ENCODE measurements at places on chromosomes 3 and 15.

- DNase-seq, result no peak
Measured at GRCh38 chr3:140424211-140424610, 253.7 kb upstream of the TRIM42 start.

GRCh38 chr3:145939431-145939830 is 221.6 kb downstream of the PLOD2 start:
- no peak for DNase-seq

GRCh38 chr3:64717411-64717810 is 29.6 kb upstream of the ADAMTS9 start:
- no peak for DNase-seq

GRCh38 chr3:63922491-63923199 is 10.5 kb upstream of the SCAANT1 start:
- DNase-seq, result no peak

DNA sequence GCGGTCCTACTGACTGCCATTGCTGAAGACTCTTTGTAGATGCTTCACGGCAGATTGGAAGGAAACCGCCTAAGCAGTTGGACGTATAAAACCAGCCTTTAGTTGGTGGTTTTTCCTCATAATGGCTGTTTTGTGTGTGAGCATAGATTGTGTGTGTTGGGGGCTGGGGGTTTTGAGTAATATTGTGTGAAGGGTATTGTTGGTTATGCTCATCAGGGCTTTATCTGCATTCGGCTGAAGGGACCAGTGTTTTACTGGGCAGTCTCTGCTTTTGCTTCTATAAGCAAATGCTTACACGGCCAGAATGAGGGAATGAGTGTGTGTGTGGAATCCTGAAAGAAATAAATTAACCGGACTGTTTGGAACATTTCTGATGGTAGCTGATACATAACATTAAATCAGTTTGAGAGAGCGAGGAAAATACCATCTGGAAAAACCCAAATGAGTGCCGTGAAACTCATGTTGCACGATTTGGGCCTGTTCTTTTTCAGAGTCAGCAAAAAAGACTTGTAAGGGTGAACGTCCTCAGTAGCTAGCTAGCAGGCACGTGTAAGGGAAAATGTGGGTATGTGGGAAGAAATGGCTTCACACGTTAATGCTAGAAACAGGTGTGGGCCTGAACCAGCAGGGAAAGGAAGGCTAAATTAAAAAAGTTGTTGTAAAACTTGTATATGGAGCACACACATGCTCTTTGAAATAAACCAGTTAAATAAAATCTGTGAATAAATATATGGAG is 1.9 kb downstream of the MITF start:
- no peak for DNase-seq

DNA sequence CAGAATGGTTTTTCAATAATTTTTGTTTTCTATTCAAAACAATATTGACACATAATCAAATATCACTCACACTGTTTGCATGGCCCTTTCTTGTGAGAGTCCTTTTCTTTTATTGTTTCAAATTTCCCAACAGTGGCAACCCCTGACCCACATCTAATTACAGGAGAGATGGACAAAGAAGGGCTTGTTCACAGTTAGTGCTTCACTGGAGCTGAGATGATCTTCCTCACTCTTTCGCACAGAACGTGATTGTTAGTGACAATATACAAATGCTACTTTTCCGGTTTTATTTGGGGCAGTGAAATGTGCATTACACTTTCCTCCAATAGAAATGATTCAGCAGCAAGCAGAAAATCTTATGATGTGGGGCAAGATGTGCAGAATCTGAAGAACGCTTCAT is 38.6 kb upstream of the TTC14 start:
- DNase-seq, result no peak

DNA sequence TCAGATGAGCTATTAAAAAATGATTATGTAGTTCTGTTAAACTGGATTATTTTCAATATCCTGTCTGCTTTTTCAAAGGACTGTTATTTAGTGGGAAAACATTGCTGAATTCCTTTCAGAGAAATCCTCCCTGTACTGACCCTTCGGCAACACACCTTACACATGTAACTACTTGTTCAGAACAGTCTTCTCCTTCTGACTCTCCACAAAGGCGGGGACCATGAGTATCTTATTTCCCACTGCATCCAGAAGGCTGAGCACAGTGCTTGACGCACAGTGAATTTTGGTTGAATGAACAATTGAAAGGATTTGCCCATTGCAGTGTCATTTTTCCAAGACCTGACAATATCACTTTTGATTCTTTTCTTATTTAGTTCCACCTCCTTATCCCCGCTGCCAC is 23.1 kb upstream of the CFAP161 start:
- no peak for DNase-seq

DNA sequence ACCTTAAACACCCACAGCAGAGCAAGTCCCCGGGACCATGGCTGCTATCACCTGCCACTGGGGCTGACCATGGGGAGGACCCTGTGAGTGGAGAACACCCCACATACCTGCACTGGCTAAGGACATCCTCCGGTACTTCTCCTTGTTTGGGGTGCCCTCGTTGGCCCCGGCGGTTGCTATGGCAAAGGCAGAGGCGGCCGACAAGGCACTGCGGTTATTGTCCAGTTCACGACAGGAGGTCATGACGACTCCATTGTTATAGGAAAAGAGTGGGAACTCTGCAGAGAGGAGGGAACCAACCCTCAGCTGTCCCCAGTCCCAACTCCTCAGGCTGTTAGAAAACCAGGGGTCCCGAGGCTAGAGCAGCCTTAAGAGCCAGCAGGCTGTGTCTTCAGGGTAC is 54.8 kb upstream of the CTSH start:
- DNase-seq, result no peak

DNA sequence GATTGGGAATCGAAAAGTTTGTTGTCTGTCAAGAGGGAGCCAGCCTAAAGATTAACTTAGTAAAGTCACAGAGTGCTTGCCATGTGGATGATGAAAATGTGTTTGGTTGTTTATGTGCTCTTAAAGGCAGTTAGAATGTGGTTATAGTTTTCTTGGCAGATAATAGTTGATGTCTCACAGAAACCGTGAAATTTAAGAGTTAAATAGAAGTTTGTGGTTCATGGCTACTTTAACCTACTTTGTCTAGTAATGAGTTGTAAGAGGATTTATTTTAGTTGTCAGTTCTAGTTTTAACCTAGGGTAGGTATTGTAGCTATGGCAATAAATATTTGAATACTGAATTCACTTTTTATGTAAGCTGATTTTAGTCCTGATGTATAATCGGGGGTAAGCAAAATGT is 36.4 kb upstream of the EIF3J start:
- DNase-seq, result no peak

DNA sequence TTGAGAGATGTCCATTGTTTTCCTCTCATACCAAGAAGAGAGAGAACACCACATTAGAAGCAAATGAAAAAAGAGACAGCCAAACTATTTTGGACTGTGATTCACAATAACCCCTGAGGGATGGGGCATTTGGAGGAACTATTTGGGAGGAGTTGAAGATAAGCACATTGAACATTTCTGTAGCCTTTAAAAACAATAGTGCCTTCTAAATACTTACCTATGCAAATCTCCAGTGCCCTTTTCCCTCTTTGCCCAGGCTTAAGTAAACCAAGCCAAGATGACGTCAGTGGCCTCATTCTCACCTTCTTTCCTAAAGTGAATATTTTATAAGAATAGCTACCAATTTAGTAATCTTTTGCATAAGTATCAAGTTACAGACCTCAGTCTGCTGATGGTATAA is 89.7 kb upstream of the COL8A1 start:
- DNase-seq, result no peak

DNA sequence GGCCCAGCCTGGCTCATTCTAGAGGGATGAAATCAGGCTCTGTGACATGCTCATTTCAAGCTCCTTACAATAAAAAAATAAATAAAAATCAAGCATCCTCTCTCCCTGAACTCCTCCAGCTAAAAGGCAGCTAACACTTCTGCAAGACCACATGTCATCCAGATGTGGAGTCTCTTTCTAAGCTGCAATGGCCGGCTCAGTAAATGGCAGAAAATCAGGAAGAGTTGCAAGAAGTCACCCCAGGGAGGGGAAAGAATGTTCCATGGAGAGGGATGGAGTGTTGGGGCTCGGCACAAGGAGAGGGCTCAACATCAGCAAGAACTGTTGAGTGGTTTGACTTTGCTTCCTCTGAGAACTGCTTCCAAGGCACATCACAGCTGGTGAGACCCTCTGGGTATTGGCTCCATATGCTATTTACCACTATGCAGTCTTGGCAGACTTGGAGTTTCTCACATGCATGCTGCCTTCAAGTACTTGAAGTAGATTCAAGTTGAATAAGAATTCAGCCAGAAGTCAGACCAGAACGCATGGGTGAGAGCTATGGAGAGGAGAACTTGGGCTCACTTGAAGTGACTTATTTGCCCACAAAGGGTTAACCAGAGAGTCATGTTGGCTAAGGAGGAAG is 689.0 kb downstream of the NTRK3 start:
- DNase-seq, result no peak

- DNase-seq, result no peak
Measured at GRCh38 chr3:71579935-71580406, 3.6 kb downstream of the FOXP1 start.

DNA sequence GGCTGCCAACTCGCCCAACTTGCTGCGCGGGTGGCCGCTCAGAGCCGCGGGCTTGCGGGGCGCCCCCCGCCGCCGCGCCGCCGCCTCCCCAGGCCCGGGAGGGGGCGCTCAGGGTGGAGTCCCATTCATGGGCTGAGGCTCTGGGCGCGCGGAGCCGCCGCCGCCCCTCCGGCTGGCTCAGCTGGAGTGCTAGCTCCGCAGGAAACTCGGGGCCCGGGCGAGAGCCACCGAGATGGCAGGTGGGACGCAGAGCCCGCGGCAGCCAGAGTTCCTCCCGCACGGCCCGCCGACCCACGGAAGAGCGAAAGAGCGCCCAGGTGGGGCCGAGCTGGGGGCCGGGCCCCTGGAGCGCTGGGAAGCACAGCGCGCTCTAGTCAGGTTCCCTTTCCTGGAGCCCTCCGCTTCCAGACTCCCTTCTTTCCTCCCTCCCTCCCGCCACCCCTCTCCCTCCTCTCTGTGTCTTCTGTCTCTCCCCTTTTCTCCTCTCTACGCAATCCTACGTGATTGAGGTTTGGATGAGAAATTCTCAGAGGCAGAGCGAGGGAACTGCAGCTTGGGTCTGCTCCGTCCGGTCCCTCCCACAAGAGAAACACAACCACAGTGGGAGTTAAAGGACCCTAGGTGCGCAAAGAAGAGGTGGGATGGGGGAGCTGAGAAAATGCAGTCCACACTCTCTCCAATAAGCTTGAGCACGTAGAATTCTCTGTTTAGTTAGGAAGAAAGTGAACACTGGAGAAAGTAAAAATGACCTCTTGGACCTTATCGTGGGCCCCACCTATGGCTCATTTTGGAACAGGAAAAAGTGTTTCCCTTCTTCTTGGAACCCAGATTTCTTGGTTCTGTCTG is 317.3 kb downstream of the FGF12 start:
- DNase-seq, result no peak

GRCh38 chr3:46282696-46283095 is 40.4 kb downstream of the CCR3 start:
- no peak for DNase-seq

DNA sequence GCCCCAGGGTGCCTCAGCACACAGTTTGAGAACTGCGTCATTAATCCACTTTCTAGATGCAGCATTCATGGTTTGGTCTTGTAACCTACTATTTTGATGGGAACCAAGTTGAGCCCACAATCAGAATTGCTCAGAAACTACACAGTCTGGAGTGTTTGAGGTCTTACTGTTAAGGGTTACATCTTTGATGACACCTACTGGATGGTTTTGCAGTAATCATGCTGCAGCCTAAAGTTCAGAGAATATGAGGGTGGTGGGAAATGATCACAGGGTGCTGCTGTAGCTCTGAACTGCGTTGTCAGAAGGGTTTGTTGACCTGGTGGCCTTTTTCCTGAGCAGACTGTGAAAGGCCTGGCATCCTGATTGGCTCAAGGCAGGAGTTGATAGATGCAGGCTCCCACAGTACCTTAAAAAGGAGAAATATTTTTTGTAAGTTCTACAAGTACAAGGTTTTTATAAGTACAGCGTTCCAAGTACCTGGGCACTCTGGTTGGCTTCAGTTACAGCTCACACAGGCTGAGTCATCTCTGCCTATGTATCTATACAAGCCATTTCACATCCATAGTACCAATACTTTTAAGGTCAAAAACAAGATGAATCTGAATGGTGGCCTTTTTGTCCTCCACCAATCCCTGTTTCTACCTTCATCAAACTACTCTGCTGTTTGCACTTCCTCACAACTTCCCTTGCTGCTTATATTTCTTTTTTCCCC is 60.5 kb upstream of the ACKR4 start:
- DNase-seq, result no peak

DNA sequence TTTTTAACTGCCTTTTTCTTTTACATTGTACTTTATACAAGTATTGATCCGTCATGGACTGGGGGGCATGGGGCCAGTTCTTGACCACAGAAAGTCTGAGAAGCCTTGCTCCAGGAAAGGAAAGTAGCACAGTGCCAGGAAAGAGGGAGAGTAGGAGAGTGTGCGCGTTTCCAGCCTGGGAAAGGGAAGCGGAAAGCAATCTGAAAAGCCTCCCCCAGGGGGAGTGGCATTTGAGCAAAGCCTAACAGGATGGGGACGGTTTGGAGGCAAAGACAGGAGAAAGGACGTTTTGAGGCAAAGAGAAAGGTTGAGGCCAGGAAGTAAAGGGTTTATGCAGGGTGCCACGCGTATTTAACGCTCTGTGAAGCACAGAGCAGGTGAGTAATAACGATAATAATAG is 116.9 kb downstream of the RORA start:
- DNase-seq, result no peak

GRCh38 chr3:189269365-189269764 is 97.6 kb downstream of the TPRG1 start:
- DNase-seq, result no peak

- DNase-seq, result no peak
Measured at GRCh38 chr3:170360466-170360865, 3.0 kb downstream of the SKIL start.

GRCh38 chr3:155101398-155101797 is 21.3 kb downstream of the MME start:
- DNase-seq, result no peak

GRCh38 chr15:77959432-77959879 is 118.1 kb downstream of the TBC1D2B start:
- DNase-seq, result peak; percentile 57

DNA sequence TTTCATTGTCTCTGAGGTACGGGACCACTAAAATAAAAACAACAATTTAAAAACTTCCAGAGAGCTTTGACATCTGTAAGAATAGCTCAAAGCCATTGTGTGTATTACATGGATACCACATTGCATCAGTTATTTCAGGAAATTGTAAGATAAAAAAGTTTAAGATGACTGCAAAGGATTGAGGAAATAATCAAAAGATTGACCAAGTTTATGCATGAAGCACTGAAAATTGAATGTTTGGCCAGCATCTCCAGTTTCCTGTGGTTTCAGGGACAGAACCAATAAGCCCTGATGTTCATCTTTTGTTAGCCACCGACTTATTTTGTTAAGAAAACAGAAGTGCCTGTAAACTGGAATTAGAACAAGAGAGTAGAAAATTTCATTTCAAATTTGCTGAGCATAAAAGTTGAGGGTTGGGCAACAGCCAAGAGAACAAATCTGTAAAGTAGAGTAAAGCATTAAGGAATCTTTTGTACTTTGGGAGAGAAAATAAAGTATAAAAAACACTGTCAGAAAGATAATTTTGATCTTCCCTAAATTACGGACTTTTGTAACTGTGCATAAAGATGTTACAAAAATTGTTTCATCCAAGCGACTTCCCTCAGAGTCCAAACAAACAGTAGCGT is 211.5 kb upstream of the P2RY1 start:
- no peak for DNase-seq
